GM13976 (cell line): ENCODE measurements at places on chromosomes 2 and 18.

DNA sequence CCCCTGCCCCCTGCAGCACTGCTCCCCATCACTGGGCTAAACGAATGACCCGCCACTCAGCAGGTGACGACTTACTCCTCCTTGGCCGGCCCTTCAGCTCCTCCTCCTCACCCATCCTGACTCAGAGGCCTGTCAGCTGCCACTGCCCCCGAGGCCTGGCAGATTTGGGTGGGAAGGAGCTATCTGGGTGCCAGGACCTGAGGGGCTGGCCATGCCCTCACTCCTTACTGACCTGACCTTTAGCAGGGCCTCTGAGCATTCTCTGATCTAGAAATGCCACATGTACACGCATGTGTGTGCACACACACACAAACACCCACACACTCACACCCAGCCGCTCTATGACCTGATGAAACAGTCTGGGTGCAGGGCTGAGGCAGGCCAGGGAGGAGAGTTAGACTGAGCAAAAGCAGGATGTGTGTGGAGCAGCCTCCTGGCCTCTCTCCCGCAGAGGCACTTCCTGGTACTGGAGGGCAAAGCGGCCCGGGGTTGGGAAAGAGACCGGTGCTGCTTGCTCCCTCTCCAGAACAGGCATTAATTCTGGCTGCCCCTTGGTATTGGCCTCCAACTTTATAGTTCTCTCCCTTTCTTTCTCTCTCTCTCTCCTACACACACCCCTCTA, 68.0 kb downstream of the ZFP36L2 start:
- DNase-seq, result peak; percentile 52

- DNase-seq, result no peak
Observed at GRCh38 chr18:7079231-7079630, 38.4 kb downstream of the LAMA1 start.

DNA sequence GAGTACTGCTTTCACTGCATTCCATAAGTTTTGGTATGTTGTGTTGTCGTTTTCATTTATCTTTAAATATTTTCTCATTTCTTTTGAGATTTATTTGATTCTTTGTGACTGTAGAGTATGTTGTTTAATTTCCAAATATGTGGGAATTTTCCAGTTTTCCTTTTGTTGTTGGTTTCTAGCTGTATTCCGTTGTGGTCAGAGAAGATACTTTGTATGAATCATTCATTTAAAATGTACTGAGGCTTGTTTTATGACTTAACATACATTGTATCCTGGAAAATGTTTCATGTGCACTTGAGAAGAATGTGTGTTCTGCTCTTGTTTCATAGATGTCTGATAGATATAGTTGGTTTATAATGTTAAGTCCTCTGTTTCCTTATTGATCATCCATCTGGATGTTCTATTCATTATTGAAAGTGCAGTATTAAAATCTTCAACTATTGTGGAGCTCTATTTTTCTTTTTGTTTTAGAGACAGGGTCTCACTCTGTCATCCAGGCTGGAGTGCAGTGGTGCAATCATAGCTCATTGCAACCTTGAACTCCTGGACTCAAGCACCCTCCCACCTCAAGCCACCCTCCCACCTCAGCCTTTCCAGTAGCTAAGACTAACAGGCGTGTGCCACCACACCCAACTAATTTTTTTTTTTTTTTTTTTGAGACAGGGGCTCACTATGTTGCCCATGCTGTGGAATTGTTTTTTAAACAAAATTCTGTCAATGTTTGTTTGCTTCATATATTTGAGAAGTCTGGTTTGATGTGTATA, 96.8 kb downstream of the TAF4B start:
- no peak for DNase-seq

DNA sequence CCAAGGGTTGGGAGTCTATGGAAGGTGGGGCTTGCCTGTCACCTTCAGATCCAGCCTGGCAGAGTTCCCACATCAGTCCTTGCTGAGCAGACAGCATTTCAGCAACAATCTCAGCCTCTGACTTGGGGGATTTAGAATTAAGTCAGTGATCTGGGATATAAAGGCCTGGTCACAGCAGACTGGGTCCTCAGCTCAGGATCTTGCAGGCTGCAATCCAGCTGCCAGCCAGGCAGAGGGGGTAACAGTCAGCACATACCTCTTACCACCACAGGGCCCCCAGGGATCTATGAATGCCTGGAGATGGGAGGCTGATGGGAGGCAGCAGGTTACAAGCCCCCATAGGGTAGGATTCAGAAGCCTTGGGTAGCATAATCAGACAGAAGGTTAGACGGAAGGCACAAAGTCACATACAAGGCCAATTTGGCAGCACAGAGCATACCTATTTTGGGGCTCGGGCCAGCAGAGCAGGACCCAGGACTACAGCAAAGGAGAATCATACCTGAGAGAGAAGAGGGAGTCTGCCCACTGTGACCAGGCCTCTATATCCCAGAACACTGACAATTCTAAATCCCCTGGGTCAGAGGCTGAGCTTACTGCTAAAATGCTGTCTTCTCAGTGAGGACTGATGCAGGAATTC, 163.5 kb downstream of the MTCL1 start:
- DNase-seq, result no peak

GRCh38 chr2:6297238-6297637, 568.5 kb downstream of the CMPK2 start:
- DNase-seq, result no peak

DNA sequence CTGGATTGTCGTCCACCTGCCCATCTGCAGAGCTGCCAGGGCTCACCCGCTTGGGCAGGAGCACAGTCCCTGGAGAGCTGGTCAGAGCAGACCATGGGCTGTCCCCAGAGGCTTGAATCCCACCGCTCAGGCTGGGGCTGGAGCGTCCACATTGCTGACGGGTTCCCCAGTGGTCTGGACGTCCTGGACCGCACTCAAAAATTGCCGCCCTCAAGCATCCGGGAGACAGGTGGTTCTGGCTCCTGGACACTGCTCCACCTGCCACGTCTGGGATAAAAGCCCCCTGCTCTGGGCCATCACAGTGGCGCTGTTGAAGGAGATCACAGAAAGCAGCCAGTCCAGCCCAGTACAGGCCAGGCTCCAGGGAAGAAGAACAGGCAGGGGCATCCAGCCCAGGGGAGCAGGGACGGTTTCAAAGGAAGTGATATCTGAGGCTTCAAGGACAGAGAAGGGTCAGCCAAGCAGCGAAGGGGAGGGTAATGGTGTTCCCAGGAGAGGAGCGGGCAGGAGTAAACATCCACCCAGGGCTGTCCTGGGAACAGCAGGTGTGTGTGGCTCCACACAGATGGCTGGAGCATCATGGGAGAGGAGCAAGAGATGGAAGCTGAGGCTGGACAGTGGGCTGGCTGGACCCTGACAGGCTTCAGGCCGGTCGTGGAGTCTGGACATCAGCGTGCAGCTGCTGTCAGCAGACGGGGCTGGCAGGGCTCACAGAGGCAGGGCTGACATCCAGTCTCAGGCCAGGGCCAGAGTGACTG, 21.9 kb upstream of the ID2 start:
- DNase-seq, result no peak

GRCh38 chr2:238081150-238081549, 19.0 kb upstream of the ESPNL start:
- DNase-seq, result no peak

- DNase-seq, result no peak
Observed at GRCh38 chr18:47737956-47738355, 192.5 kb downstream of the SMAD2 start.

- DNase-seq, result peak; percentile 64
Observed at GRCh38 chr2:32553829-32554432, 73.9 kb upstream of the TTC27 start.

DNA sequence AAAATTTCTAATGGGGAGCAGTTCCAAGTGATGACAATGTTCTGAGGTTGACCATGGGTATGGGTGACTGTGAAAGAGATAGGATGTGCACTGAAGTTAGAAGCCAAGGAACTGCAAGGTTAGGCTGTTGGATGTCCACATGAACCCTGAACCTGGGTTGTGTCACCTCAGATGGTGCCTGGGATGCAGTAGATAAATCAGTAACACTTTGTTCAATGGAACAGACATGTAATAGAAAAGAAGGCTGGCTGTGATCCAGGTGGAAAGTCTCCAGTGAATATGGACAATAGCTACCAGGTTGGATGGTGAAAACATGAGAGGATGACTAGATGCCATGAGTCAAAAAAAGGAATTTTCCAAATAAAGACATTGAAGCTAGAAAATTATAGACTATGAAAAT, 131.4 kb downstream of the TRABD2A start:
- DNase-seq, result no peak

- DNase-seq, result no peak
Observed at GRCh38 chr2:228369400-228370031, 188.0 kb upstream of the SPHKAP start.

DNA sequence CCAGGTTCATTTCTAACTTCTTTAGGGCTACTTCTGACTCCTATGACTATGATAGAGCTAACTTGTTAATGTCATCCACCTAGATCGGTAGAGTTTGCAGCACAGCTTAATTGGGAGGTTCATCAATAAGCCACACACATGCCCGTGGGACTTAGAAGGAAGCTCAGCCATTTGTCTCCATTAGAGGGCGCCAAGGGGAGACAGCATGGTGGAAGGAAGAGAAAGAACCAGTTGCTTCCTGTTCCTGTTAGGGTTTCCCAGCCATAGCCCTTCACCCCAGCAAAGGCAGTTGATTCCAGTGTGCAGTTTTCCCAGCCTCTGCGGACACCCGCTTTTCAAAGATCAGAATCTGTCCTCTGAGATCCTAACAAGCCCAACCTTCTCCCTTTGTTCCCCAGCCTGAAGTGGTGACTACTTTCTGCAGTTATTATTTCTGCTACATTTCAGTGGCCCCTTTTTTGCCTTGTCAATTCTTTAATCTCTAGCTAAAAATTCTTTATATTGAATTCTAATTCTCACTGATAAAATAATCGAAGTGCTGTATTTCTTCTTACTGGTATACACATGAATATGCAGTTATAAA, 30.3 kb downstream of the MAIP1 start:
- DNase-seq, result no peak

- no peak for DNase-seq
Observed at GRCh38 chr18:44579745-44580144, 100.9 kb upstream of the SETBP1 start.

DNA sequence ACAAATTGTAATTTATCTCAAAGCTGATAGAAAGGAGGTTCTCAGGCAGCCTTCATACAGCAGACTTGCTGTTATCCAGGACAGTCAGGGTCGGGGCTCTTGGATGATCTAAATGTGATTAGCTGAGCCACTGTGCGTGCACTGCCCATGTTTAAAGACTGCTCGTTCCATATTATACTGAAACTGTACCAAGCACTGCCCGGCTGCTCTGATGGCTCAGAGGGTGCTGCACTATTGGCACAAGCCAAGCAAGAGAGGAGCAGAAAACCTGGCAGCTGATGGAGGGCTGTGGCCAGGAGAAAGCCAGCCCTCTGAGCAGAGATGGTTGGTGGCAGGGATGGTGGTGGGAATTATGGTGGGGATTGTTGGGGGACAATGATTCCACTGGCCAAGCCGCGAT, 63.4 kb downstream of the COL6A3 start:
- no peak for DNase-seq

DNA sequence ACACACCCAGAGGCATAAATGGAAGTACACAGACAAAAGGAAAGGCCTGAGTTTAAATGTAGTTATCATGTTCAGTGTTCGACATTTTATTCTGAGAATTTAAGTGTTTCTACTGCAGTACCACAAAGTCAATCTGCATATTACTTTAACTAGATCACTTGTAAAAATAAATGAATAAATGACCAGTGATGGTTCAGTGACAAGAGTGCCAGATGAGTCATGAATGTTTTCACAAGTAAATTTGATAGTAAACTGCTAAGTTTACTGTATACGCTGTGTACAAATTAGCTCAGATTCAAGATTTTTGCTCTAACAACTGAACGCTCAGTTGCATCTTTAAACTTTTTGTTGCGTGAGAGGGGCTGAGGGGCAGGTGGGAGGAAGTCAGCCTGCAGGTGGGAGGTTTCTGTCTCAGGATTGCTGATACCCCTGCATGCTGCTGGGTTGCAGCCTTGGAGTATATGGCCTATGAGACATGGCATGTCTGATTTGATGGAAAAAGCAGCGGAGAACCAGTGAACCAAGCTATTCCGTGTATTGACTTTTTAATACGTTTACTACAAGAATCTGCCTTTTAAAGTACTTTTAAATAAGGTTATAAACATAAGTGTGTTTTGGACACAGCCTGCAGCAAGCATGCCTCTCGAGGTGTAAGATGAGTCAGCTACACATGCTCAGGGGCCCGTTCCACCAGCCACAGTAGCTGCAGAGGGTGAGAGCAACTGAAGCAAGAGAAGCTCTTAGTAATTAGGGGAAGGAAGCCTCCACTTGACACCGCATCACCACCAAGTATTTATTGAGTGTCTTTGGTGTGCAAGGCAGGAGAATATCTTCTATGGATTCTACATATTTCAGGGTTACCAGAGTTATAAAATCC, 245.1 kb downstream of the NEDD4L start:
- DNase-seq, result peak; percentile 56

DNA sequence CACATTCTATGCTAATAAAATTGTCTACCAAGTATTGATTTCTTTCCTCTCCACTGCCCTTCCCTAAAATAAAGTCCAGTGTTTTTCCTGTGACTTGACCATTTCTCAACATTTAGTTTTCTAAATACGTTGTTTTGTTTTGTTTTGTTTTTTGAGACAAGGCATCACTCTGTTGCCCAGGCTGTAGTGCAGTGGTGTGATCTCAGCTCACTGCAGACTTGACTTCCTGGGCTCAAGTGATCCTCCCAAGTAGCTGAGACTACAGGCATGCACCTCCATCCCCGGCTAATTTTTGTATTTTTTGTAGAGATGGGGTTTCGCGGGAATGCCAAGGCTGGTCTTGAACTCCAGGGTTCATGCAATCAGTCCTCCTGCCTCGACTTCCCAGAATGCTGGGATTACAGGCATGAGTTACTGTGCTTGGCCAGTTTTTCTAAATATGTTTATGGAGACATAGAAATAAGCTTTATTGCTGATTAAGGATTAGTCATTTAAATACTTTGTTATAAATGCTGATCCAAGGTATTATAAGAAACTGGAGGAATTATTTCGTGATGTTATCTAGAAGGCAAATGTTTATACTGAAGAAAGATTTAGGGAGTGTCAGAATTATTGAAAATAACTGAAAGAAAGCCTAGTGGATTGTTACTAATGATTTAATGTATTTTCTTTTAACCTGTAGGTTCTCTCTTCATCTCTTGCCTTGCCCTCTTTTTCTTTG, 5.7 kb upstream of the HTR2B start:
- no peak for DNase-seq

DNA sequence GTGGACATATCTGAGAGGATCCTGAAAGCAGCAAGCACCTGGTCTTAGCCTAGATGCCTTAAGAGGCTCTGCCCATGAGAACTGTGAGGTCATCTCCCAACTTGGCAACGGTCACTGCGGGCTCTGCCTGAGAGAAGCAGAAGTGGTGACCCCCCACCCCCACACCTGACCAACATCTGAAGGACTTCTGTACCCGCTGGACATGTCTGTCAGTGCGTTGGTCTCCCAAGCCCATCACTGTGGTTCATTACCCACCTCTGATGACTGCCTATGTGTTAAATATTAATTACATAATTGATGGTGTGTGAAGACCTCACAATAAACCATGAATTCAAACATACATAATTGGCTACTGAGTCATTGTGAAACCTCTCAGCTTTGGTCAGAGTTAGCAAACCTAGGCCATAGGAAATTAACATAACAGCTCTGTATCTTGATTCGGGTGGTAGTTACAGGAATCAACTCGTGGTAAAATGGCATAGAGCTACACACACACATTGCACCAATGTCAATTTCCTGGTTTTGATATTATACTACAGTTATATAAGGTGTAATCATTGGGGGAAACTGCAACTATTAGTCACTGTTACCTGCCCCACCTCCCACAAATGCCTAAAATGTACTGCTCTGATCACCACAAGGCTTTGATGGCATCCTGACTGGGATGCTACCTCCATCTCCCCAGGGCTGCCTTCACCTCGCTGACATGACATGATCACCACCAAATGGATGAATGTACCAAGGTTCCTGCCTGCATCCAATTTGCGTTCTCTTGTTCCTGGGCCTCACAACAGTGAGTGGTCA, 4.3 kb upstream of the GALNT1 start:
- peak; percentile 51 for DNase-seq
